ENCODE measurements at places on chromosomes 5 and 9. TPM values are rescaled to one million over a fixed set of nuclear protein-coding genes. Genes with fewer than 3 reads are reported as not detected.

The CCL21 gene
- not detected for total RNA-seq

The RCL1 gene
- total RNA-seq, result 29.7 TPM

The ZSWIM6 gene
- total RNA-seq, result 11.4 TPM

DNA sequence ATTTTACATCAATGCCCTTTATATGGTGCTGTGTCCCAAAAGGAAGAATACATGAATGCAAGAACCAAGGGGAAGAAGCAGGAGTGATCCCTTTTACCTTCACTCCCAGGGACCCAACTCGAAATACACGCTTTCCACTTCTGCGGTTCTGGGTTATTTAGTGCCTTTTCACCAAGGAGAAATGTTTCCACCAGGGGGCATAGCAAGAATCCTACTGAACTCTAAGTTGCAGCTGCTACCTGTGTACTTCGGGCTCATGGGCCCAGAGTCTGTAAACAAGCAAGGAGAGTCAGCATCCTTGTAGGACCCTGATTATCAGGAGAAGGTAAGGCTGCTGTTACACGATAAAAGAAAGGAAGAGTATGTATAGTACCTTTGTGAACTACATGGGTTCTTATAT, 45.7 kb downstream of the DPYSL3 start:
- no peak for DNase-seq
- H3K27ac ChIP-seq, result no peak overlapping the region
- no peaks in the 10 kb centered on the region for H3K27me3 ChIP-seq
- peaks cover 11% of the 10 kb centered on the region for H3K4me1 ChIP-seq
- no peak overlapping the region for H3K4me3 ChIP-seq
- no peaks in the 10 kb centered on the region for H3K36me3 ChIP-seq

- no peaks in the 10 kb centered on the region for H3K36me3 ChIP-seq
- no peak for DNase-seq
- H3K27me3 ChIP-seq, result no peaks in the 10 kb centered on the region
- no peak overlapping the region for H3K27ac ChIP-seq
Measured at GRCh38 chr9:23702311-23702922, 123.6 kb downstream of the ELAVL2 start.

- DNase-seq, result no peak
- H3K36me3 ChIP-seq, result no peaks in the 10 kb centered on the region
- no peaks in the 10 kb centered on the region for H3K4me1 ChIP-seq
Measured at GRCh38 chr5:30894811-30895210, 298.7 kb upstream of the CDH6 start.

DNA sequence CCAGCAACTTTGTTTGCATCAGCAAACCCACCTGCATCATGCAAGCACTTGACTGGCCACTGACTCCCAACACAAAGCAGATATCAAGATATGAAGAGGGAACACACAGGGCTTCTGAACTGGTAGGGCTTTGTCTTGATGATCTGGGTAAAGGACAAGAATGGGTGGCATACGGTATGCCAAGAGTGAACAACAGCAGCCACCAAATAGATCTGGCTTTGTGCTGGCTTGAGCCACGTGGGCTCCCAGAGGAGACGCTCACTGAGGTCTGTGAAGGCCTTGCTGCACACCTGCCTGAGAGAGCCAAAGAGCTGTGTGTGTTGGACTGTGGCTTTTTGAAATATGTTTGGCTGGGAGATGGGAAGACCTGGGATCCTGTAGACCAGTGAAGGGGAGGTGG, 43.5 kb downstream of the FGF1 start:
- H3K27me3 ChIP-seq, result no peaks in the 10 kb centered on the region
- no peak overlapping the region for H3K4me3 ChIP-seq
- DNase-seq, result no peak
- H3K4me1 ChIP-seq, result no peaks in the 10 kb centered on the region
- H3K36me3 ChIP-seq, result no peaks in the 10 kb centered on the region

- peak overlapping the region; percentile 21 for H3K27ac ChIP-seq
- H3K27me3 ChIP-seq, result peaks cover 44% of the 10 kb centered on the region
- H3K4me1 ChIP-seq, result peaks cover 62% of the 10 kb centered on the region
- peak overlapping the region; percentile 45 for H3K4me3 ChIP-seq
Measured at GRCh38 chr9:132590318-132591182, 8.1 kb downstream of the BARHL1 start.

- no peak overlapping the region for H3K27ac ChIP-seq
- H3K36me3 ChIP-seq, result no peaks in the 10 kb centered on the region
- DNase-seq, result no peak
- peaks cover 13% of the 10 kb centered on the region for H3K27me3 ChIP-seq
- H3K4me3 ChIP-seq, result no peak overlapping the region
- no peaks in the 10 kb centered on the region for H3K4me1 ChIP-seq
Measured at GRCh38 chr5:180670586-180671359, 21.4 kb upstream of the FLT4 start.

DNA sequence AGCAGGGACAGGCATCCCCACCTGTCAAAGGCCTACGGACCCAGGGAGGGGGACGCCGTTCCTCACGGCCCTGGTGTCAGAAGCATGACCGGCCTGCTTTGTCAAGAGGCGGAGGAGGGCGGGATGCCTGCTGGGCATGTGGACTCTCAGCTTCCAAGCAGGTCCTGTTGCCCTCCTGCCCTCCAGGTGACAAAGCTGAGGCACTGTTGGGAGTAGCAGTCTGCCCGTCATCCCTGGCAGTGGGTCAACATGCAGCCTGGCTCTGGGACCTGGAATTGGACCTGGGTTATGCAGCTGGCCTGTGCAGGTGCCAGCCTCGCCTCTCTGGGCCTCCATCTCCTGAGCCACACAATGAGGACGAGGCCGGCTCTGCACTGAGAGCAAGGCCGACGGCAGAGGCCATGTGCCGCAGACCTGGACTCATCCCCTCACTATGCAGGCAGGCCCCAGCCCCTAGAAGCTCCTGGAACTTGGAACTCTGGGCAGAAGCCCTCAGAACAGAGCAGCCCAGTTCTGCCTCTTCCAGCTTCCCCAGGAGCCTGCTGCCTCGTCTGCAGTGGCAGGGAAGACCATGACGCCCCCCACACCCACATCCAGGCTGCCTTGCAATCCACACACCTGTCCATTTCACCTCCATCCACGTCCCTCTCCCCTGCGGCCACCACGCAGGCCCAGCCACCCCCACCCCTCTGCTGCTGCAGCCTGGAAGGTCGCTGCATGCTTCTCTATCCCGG, 20.8 kb upstream of the FCN1 start:
- DNase-seq, result no peak
- no peak overlapping the region for H3K4me3 ChIP-seq
- no peak overlapping the region for H3K27ac ChIP-seq
- H3K36me3 ChIP-seq, result no peaks in the 10 kb centered on the region
- H3K4me1 ChIP-seq, result no peaks in the 10 kb centered on the region
- no peaks in the 10 kb centered on the region for H3K27me3 ChIP-seq

DNA sequence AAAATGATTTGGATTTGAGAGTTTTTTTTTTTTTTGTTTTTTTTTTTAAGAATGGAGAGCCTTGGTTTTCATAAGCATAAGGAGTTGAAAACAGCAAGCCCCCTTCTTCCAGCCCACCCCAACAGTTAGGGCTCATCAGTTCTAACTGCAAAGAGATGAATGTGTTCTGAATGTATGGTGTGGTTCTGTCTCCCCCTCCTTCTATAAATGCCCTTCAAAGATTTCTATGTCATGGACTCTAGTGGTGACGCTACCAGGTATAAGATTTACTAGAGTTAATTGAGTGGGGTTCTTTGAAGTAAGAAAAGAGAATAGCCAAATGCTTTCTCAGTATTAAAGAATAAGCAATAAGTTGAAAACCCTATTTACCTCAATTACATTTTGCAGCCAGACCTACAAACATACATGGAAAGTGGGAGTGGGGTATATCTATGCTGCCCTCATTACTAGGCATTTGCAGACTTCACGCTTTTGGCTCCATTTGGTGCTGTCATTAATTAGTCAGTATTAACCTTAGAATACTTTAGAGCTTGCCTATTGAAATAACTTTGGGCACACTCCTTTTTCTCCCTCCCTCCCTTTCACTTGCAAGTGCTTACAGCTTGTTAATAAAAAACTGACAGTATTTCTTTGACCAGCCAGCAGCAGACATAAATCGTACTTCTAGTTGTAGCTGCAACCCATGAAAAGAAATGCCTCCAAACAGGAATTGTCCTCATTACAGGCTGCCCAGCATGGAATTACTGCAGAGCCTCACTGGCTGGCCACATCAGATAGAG, 667.2 kb upstream of the ZNF608 start:
- no peak overlapping the region for H3K4me3 ChIP-seq
- H3K27ac ChIP-seq, result no peak overlapping the region
- H3K36me3 ChIP-seq, result no peaks in the 10 kb centered on the region

- peaks cover 100% of the 10 kb centered on the region for H3K36me3 ChIP-seq
- no peak overlapping the region for H3K4me3 ChIP-seq
- DNase-seq, result no peak
- no peak overlapping the region for H3K27ac ChIP-seq
- H3K4me1 ChIP-seq, result peaks cover 15% of the 10 kb centered on the region
- no peaks in the 10 kb centered on the region for H3K27me3 ChIP-seq
Measured at GRCh38 chr5:173321886-173322285, 6.3 kb downstream of the STC2 start.

DNA sequence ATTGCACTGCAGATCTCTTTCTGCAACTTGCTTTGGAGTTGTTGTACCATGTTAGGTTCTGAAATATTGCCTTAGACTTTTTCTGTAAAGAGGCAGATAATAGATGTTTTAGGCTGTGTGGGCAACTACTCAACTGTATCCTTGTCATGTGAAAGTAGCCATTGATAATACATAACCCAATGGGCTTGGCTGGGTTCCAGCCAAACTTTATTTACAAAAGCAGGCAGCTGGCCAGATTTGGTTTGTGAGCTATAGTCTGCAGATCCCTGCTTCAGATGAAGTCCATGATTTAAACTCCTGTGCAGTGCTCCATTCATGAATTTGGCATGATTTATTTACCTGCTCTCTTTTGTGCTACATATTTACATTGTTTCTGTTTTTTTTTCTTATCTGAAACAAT, 300.4 kb downstream of the IRX2 start:
- H3K4me3 ChIP-seq, result no peak overlapping the region
- no peak overlapping the region for H3K27ac ChIP-seq
- no peaks in the 10 kb centered on the region for H3K4me1 ChIP-seq
- H3K27me3 ChIP-seq, result no peaks in the 10 kb centered on the region
- no peaks in the 10 kb centered on the region for H3K36me3 ChIP-seq

DNA sequence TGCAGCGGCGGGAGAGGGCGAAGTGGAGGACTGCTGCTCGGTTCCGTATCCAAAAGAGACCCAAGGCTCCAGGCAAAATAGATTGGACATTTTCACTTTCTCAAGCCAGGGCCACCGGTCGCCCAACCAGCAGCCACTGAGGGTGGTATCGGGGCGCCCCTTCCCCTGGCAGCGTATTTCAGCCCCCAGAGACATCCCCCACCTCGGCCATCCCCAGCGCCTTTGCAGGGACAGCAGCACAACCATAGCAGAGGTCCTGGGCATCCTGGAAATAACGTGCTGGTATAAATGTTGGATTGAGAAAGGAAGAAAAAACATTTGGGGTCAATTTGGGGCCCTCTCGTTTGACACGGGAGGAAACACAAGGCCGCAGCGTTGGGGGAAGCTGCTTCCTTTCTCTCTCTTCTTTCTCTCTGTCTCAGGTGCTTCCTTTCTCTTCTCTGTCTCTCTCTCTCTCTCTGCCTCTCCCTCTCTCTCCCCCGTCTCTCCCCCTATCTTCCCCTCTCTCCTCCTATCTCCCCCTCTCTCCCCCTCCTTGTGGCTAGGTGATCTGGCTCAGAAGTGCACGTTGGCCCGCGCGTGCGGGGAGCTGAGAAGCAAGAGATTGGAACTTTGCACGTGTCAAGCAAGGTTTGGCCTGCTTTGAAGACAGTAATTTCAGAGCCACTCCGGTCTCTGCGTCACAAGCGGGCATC, 624 bp upstream of the RETREG1 start:
- H3K27me3 ChIP-seq, result peaks cover 37% of the 10 kb centered on the region
- no peak overlapping the region for H3K27ac ChIP-seq
- DNase-seq, result no peak

Measured in H1 (cell line).